Placental pericyte (primary cell): ENCODE measurements at places on chromosomes 3 and 15. TPM values are rescaled to one million over a fixed set of nuclear protein-coding genes. Genes with fewer than 3 reads are reported as not detected.

Gene TNFSF10
- 0.22 and 0.43 TPM in 2 replicates for total RNA-seq

Gene GPR62
- total RNA-seq = under 0.01 TPM in 1 of 2 replicates, not detected in the other

Gene SYNPR
- not detected in 2 replicates for total RNA-seq

Gene GP9
- not detected in 2 replicates for total RNA-seq

Gene LPP
- total RNA-seq = 54.1 and 98.2 TPM in 2 replicates

Gene GOLGA8R
- 0.66 and 0.86 TPM in 2 replicates for total RNA-seq
